ENCODE measurements at places on chromosomes 7 and 10. TPM values are rescaled to one million over a fixed set of nuclear protein-coding genes. Genes with fewer than 3 reads are reported as not detected.

Gene ZNF239
- 11.5 TPM for total RNA-seq

Gene MXI1
- 86.3 TPM for total RNA-seq

Gene SMO
- 53.9 TPM for total RNA-seq

Gene HMX3
- 1.1 TPM for total RNA-seq

Gene HTR7
- total RNA-seq = 1.2 TPM

Gene EGR2
- total RNA-seq = 2.3 TPM

Gene OR9A2
- not detected for total RNA-seq

Gene TRIM50
- total RNA-seq = not detected

Gene BZW2
- 77.7 TPM for total RNA-seq

Gene ANKIB1
- 63.7 TPM for total RNA-seq

Gene NODAL
- total RNA-seq = 1.3 TPM

Gene SPDYE9
- not detected for total RNA-seq

Gene JAZF1
- total RNA-seq = 29.4 TPM

Gene NPFFR1
- total RNA-seq = 9.1 TPM

Gene PSPH
- 31.1 TPM for total RNA-seq

Gene OGDH
- 92.9 TPM for total RNA-seq

Gene P4HA1
- 107 TPM for total RNA-seq

All from camera-type eye (tissue), 1 donor.